Muscle of leg (tissue), 16 donors: ENCODE measurements at places on chromosomes 1 and 21. TPM values are rescaled to one million over a fixed set of nuclear protein-coding genes. Genes with fewer than 3 reads are reported as not detected.

GRCh38 chr1:59776960-59777852 is 37.5 kb upstream of the HOOK1 start:
- no peak for DNase-seq

GRCh38 chr1:16888860-16889816 is 6.6 kb upstream of the RNU1-2 start:
- DNase-seq: peak; percentile 93

DNA sequence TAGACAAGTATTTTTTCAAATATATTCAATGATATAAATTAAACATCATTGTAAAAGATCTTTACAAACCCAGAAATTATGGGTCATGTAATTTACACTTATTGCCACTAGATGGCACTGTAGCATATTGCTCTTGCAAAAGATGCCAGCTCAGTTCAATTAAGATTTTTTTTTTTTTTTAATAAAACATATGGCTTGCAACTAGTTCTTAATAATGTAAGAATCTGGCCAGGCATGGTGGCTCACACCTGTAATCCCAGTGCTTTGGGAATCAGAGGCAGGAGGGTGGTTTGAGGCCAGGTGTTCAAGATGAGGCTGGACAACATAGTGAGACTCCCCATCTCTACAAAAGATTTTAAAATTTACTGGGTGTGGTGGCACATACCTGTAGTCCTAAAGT is 49.4 kb upstream of the DESI2 start:
- DNase-seq: peak; percentile 38

GRCh38 chr1:171984262-171984661 is 143.0 kb downstream of the DNM3 start:
- DNase-seq: no peak

GRCh38 chr1:197360068-197360467 is 92.0 kb downstream of the CRB1 start:
- DNase-seq: peak; percentile 18

DNA sequence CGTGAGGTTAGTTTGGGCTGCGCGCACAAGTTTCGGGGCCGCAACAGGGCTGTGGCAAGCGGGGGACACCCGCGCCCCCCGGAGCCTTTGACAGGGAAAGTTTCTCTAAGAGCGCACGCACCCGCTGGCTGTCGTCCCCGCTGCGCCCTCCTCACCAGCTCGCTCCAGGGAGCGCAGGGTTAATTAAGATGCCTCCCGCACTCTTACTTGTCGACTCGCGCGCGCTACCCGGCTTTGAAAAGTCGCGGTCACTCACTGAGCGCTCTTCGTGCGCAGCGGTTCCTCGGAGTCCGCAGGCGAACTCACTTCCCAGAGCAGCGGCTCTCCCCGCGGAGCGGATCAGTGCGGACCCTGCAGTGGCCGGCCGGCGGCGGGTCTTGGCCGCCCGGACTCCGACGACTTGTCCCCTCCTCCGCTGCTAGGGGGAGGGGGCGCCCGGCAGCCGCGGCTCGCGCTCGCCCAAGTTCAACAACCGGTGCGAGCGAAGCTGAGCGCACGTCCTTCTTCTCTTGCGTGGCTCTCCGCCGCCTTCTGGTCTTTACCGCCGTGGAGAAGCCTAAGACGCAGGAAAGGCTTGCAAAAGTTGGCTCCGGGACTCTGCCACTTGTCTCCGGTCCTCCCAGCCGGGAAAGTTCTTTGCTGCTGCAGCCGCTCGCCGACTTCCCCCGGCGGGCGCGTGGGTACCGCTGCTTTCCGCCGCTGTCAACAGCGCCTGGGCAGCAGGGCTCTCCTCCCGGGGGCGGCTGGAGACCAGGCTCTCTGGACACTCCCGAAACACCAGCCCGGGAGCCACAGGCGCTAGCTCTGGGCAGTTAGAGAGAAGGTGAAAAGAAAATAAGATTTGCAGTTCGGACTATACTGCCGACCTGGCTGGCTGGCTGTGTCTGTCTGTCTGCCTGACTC is 506 bp downstream of the JUN start:
- peak; percentile 77 for DNase-seq

DNA sequence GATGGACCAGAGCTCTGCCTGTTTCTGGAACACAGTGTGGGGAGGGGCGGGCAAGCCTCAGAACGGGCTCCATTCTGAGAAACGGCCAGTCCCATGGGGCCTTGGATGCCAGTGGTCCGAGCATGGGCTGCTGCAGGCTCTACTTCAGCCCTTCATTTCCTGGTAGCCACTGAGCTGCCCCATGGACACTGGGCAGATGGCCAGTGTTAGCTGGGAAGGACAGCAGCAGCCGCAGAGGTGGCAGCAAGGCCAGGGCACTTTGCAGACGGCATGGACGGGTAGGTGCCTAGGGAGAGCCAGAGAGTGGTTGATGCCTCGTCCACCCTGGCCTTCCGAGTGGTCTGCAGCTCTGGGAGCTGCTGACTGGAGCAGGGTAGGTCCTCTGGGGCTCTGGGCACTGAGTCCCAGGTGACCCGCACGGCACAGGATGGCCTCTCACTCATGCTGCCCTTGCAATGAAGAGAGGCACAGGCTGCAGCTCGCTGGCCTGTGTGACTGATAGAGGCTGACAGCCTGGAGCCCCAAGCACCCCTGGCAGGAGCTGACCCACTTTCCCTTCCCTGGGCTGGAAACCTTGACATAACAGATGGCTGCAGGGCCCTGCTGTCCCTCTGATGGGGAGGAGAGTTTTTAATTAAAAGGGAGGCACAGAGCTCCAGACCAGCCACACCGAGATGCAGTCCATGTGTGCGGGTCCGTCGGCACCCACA is 87.7 kb upstream of the COL6A1 start:
- peak; percentile 51 for DNase-seq

- DNase-seq: no peak
These were observed 123.1 kb upstream of the ESRRG start for GRCh38 chr1:216846339-216846738.

DNA sequence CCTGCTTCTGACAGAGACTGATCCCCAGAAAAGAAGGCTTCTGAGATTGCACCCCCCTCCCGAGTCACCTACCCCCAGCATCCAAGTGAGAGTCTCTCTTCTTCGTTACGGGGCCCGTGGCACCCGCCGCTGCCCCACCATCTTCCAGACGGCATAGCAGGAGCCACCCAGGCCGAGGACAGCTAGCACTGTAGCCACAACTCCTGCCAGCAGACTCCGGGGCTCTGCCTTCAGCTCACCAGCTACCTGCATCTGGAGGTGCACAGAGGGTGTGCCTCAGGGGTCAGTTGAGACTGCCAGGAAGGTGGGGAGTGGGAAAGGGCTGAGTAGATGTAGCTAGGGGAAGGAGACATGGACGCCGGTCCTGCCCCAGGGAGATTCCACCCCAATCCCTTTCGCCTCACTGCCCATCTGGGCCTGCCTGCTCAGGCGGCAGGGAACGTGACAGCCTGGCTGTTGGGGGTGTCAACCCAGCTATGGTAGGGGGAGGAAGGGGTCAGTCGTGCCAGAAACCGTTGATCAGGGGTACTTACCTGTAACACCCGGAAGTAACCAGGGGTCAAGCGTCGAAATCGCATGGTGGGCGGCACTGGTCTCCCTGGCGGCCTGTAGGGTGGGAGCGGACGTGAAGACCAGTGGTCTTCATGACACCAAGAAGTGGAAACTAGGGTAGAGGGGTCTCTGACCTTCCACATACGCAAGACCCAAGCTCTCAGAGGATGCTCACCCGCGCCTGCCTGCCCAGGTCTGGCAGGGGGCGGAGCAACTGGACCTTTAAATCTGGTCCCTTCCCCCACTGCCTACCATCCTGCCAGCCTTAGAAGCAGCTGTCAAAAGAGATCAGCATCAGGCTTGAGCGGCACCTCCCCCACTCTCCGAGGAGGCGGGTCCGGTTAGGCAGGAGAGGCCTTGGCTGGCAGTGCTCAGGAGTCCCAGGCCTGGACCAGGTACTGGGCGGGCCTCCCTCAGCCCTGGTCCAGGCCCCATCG is at the start of gene ZNF593OS:
Gene ZNF593OS (minus strand): TSS at position 749 of the 989 bp plus-strand sequence. CDS start 171 bp downstream, at position 578.
- DNase-seq: no peak

- DNase-seq: no peak
These were observed 64.2 kb downstream of the SLX9 start for GRCh38 chr21:45004059-45004422.

DNA sequence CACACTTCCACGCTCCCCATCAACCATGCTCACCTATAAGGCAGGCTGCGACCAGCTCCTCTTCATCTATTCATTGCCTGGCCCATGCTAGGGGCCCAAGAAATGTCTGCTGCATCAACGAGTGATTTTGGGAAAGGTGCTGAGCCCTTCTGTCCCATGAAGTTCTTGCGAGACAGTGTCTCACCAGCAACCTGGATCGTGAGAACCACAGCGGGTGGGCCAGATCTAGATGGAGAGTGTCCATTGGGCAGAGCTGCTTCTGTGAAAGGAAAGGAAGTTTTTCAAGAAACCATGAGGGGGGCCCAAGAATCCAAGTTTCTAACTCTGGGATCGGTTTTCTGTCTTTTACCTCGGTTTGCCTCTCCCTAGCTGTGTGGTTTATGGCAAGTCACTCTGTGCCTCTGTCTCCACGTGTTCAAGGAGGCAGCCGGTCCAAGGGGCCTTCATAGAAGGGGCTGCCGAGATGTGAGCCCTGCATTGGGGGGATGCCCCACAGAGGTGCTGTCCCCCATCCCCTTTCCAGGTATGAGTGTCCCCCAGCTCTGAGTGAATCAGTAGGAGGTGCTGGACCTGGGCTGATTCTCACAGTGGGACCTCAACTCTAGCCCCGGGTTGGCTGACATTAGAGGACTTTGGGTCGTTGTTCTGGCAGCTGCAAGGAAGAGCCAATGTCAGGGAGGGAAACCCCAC is 8.3 kb upstream of the PADI1 start:
- DNase-seq: no peak

DNA sequence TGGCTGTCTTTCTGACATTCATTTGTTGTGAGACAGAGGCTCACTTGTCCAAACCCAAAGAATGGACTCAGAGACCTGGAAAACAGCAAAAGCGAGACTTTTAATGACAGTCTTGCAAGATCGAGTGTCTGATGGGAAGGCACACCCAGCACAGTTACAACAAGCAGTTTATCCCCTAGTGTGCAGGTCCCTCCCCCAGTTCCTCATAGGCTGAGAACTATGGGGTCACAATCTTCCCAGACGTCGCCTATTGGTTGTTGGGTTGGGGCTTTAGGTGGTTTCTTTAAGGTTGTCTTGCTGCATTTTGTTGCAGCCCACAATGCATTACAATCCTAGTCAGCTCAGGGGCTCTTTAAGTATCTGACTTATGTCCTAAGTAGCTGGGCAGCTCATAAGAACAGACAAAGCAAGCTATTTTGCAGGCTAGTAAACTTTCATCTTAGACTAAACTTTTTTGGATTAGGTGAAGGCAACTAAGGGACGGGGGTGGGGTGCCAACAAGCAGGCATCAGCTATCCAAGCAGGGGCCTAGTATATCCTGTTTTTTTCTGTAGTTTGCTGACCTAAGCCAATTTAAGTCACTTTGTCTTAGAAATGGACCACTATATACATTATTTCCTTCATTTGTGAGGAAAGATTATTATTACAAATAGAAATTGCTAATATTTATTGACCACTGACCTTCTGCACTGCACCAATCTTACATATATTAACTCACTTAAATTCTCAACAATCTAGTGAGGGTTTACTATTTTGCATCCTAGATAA is 151.8 kb downstream of the SETD4 start:
- no peak for DNase-seq

DNA sequence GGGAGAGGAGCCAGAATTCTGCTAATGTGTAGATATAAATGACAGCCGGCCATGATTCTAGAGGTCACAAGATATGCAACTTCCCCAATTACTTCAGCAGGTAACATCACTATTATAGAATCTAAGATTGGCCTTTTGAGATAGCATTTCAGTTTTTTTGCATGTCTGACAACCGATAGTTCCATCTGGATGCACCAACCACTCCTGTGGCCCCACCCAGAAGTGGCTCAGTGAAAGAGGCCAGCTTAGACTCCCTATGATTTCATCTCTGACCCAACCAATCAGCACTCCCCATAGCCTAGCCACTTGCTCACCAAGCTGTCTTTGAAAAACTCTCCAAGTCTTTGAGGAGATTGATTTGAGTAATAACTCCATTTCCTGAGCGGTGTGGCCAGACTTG is 30.3 kb upstream of the NUF2 start:
- DNase-seq: no peak

- no peak for DNase-seq
These were observed 256.8 kb downstream of the TOMM20 start for GRCh38 chr1:234871710-234872271.

DNA sequence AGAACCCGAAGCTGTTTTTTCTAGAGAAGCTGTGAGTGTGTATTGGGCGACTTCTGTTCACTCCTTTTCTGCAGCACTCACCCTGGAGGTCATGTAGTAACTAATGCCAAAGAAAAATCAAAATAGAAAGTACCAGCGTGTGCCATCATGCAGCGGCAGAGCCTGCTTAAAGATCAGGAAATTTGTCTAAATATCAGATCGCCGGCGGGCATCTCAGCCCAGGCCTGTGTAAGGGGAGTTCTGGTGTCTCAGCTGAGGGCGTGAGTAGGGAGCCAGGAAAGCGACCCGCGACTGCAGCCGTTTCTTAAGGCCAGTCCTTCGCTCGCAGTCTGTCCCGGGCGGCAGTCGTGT is 768 bp downstream of the EDARADD start:
- DNase-seq: peak; percentile 12

- peak; percentile 28 for DNase-seq
These were observed 128.4 kb upstream of the CAMK1G start for GRCh38 chr1:209455145-209455544.

DNA sequence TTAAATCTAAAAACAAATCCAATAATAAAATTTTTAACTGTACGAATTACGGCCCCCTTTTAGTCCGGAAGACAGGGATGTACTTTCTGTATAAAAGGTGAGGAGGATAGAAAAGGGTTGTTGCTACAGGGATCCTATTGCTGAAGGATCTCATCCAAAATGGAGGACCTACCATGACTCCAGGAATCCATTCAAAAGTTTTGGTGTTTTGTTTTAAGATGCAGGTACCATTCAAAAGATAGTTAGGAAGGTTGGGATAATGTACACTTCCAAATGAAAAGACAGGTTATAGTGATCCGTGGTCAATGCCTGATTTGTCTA is 1.3 kb upstream of the ENAH start:
- peak; percentile 30 for DNase-seq

DNA sequence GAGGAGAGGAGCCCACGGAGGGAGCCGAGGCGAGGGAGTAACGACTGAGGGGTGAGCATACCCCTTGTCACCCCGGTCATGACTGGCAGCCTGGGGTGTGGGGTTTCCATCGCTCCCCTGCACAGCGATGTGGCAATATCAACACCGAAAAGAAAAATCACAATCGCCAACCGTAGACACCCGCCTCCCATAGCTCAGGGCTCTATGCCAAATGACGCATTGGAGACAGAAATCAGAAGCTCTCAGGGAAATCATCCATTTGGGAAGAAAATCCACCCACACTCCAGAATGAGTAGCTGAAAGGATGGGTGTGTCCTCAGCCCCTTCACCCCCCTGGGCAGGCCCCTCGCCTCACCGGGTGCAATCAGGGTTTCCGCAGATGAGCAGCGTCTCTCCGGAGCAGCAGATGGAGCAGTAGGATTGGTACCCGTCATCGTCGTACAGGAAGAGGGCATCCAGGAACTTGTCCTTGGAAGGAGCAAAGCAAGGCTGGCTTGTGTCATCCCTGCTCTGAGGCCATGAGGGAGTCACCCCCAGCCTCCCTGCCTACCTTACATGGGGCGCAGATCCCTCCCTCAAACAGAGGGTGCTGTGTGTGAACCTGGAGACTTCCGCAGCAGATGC is 2.5 kb downstream of the DNMT3L start:
- no peak for DNase-seq

GRCh38 chr1:150093805-150094204 is 26.2 kb downstream of the VPS45 start:
- peak; percentile 52 for DNase-seq

GRCh38 chr1:181759481-181759880 is 276.2 kb downstream of the CACNA1E start:
- DNase-seq: peak; percentile 57

NFIA gene
- 40.8 TPM for total RNA-seq

RORC gene
- 8.6 TPM for total RNA-seq

ERVH48-1 gene
- 0.22 TPM for total RNA-seq

NES gene
- 590 TPM for total RNA-seq
